Stimulated activated CD4-positive, alpha-beta T cell treated with anti-CD3 and anti-CD28 coated beads, Interleukin-4, amount 100 ng/mL, for 4 hours (primary cell): ENCODE measurements at places on chromosomes 1 and 21.

- DNase-seq: no peak
Measured at GRCh38 chr1:242824435-242824834, 299.9 kb upstream of the PLD5 start.

GRCh38 chr1:21647431-21648351 lies 21.5 kb downstream of the RAP1GAP start:
- no peak for DNase-seq

GRCh38 chr1:226619031-226619430 lies 70.5 kb downstream of the STUM start:
- DNase-seq: no peak

DNA sequence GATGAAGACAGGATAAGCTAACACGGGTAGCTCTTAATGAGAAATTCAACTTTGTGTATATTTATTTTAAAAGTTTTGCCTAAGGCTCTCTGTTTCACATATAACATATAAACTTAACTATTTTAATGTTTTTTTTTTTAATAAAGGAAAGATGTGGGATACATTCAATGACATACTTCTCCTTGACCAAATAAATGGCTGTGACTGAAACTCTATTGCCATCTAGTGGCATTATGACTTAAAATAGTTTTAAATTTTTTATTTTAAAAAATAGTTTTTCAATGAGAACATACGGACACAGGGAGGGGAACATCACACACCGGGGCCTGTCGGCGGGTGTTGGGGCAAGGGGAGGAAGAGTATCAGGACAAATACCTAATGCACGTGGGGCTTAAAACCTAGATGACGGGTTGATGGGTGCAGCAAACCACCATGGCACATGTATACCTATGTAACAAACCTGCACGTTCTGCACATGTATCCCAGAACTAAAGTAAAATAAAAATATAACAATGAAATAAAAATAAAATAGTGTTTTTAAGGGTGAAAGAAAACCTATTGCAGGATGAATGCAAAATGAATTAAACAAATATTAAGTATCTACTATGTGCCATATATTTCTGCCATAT lies 83.4 kb downstream of the LYST start:
- no peak for DNase-seq

DNA sequence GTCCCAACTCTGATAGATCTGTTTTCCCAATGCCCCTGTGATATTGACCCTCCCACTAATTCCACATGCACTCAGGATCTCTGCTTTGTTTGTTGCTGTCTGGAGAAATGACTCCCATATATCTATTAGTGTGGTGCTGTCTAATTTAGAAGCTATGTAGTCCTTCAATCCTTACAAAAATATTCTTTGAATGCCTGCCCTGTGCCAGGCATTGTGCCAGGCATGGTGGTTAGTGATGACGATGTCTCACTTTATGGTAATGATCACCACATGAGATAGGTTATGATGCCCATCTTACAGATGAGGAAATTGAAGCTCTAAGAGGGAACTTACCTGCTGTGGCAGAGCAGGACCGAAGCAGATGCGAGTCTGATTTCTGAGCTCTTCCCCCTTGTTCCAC lies 12.9 kb downstream of the MYOG start:
- DNase-seq: no peak

GRCh38 chr1:168605443-168605842 lies 29.0 kb downstream of the XCL1 start:
- no peak for DNase-seq

DNA sequence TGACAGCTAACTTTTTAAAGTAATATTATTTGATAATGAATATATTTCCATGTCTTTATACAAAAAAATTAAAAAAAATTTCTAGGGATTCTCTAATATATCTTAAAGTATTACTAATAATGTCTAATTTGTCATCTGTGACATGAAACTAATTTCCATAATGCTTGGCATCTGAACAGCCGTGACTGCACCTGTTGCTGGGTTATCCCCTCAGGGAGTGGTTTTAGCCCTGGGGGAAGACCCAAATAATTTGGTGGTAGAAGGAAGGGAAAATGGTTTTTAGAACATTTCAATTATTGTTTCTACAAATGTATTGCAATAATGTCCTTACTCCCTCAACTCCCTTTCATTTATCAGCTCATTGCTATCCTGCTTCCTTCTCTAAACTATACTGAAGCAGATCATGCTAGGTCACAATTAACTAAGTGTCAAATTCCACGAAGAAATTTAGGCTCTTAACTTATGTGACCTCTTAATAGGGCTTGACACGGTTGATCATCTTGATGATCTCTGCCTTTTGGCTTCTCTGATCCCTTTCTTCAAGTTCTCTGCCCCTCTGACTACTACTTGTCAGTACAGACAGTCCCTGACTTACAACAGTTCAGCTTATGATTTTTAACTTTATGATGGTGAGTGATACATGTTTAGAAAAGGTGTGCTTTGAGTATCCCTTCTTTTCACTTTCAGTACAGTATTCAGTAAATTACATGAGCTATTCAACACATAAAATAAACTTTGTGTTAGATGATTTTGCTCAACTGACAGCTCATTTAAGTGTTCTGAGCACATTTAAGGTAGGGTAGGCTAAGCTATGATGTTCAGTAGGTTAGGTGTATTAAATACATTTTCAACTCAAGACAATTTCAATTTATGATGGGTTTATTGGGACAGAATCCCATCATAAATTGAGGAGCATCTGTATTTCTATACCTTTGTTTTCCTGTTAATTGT lies 26.4 kb upstream of the DPH5 start:
- DNase-seq: no peak

DNA sequence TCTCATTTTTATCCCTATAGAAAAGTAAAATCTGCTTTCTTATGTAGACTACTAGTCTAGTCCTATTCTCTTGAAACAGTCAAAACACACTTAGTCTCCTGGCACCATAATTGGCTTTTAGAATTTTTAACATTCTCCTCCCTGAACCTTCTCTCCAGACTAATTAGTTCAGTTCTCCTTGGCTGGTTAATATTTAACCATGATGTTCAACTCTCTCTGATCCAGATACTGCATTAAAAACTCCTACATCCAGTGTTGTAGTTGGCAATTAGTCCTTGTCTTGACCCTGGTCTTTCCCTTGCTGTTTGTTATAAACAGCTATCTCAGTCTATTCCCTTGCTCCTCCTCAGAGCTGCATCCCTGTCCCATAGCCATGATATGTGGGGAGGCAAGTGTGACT lies 422.9 kb upstream of the BEND5 start:
- DNase-seq: no peak

DNA sequence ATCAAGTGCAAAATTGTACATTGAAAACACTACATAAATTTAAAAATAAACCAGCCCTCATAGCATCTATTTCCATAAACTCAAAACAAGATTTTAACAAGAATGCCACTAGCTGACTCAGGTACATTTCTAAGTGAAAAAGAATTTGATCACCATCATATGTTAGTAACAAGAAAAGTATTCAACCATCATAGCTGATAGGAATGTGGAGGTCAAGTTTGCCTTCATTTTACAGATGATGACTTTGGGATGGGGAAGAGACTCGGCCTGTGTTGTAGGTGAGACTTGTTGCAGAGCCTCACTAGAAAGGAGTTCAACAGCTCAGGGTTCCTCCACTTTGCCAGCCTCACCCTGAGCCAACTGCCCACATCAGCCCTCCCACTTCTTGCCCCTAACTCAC lies 318.8 kb upstream of the FAM78B start:
- DNase-seq: no peak

- DNase-seq: no peak
Measured at GRCh38 chr1:81525085-81525484, 275.6 kb upstream of the ADGRL2 start.

DNA sequence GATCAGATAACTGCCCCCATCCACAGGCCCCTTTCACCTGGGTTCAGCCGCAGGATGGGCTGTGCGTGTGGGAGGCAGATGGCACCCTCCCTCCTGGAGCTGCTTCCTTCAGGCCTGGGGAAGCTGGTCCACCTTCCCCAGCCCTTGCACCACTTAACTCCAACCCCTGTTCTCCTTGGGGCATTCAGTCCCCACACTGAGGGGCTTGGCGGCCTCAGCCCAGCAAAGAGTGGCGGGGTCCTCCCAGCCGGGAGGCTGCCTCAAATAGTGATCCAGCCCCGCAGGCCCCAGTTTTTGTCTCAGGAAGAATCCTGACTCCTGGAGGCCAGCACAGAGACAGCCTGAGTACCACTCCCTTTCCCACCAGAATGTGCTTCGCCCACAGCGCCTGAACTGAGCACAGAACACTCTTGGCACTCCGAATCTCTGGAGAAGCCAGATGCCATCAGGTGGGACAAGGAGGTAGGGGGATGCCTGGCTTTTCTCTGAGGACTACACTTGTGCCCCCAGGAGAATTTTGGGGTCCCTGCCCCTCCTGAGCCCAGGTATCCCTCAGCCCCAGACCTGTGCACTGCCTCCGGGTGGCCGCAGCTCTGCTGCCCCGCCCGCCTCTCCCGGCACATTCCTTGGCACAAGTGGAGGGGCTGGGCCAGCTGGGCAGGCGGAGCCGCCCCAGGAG lies 936 bp downstream of the PAQR6 start:
- DNase-seq: no peak

DNA sequence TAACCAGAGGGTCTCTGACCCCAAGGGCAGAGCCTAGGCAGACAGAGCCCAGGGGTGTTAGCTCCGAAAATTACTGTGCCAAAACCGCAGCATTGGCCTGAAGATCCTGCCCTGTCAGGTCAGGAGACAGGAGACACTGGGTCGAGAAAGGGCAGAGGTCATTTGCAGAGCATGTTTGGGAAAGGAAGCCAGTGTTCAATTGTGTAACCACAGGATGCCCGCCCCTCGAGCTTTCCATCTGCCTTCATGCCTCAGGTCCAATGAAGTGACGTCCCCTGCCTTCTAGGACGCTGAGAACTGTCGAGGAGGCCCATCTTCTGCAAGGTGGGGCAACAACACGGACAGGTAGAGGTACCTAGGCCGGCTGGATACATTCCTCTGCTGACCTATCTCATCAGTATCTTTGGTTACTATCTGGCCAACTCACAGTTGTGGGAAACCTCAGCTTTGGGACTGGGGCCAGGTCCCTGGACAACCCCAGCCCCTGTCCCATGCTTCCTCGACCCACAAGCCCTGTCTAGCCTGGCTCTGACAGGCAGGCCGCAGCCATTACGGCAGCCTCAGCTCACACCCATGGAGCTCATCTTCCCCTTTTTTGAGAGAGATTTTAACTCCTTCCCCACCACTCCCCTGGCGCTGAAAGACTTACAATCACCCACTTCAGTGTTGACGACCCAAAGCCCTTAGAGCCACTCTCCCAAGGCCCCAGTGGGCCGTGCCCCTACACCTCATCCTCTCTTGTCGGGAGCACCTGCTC lies 1.3 kb downstream of the ARL8A start:
- no peak for DNase-seq

DNA sequence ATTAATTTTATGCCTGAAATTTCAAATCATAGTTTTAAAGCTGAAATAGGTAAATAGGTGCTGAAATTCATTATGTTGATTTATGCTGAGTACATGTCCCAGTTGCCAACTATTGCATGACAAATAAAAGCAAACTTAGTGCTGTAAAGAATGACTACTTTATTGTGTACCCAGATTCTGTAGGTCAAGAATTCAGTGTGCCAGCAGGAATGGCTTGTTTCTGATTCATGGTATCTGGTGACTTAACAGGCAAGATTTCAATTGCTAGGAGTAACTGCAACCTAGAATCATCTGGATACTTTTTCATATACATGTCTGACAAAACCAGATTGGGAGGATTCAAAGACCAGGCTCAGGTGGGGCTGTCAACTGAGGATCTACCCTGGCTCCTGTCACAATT lies 678.4 kb upstream of the ADAMTS5 start:
- DNase-seq: no peak
